ENCODE measurements at places on chromosomes 6 and 20.

DNA sequence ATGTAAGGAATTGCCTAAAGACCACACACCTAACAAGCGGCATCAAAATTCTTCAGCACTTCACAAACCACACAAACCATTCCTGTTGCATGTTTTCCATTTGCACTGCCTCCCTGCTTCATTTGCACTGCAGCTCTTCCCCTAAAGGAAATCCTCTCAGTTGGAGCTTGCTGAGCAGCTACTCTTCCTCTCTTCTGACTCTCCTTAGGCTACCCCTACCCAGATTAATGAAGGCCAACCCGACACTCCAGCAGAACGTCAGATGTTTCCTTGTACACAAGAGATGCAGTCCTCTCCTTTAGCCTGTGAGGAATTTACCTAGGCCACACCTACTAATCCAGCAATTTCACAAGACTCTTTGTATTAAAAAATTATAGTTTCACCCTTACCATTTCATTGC lies 8.1 kb downstream of the BEND6 start:
- DNase-seq: no peak

DNA sequence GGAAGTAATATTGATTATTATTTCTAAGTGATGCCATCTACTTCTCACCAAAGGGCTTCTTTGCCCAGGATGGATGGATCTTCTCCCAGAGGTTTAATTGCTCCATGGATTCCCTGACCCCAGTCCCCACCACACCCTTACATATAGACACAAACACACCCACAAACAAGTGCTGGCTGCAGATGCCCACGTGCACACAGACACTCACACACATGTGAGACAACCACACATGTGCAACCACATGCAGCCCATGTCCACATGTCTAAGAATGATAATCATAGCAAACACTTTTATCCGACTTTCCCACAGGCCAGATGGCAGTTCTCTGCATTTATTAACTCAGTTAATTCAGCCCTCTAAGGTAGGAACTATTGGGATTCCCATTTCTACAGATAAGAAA lies 44.2 kb downstream of the MAFB start:
- no peak for DNase-seq

GRCh38 chr6:33757906-33758305 lies 11.2 kb upstream of the IP6K3 start:
- no peak for DNase-seq

DNA sequence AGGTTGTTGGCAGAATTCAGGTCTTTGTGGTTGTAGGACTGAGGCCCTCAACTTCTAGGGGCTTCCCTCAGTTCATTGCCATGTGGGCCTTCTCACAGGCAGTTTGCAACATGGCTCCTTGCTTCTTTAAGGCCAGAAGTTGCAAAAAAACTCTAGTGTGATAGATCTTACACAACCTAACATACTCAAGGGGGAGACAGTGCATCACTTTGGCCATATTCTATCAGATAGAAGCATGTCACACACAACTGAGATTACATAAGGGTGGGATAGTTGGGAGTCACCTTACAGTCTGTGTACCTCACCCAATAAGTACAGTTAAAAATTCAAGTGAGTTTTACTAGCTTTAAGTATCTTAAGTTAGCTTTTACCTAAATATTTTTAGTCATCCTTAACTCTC lies 1.6 kb downstream of the SIRPD start:
- DNase-seq: no peak

GRCh38 chr20:50865591-50865990 lies 65.6 kb downstream of the ADNP start:
- no peak for DNase-seq

GRCh38 chr20:36030149-36030548 lies 61.8 kb downstream of the CNBD2 start:
- no peak for DNase-seq

- DNase-seq: peak; percentile 59
Measured at GRCh38 chr6:145633981-145634627, 101.2 kb downstream of the EPM2A start.

DNA sequence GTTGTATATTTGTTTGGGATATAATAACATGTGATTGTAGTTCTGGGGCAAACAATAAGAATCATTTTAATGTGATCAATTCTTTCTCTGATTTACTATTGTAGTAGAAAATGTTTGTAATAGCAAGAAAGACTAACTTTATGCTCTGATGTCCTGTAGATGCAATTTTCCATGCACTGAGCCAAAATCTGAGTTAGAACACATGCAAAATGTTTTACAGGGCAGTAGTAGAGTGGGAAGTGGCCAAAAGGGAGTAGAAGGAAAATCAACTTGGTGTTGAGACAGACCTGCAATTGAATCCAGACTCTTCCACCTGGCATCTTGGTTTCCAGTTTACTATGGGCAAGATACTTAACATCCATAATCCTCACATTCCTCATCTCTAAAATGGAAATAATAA lies 93.5 kb upstream of the BMP5 start:
- DNase-seq: no peak

GRCh38 chr20:37902504-37903313 lies at the start of gene VSTM2L:
Gene VSTM2L (plus strand): TSS chr20:37903127. CDS start chr20:37903351, 224 bp downstream.
- no peak for DNase-seq

DNA sequence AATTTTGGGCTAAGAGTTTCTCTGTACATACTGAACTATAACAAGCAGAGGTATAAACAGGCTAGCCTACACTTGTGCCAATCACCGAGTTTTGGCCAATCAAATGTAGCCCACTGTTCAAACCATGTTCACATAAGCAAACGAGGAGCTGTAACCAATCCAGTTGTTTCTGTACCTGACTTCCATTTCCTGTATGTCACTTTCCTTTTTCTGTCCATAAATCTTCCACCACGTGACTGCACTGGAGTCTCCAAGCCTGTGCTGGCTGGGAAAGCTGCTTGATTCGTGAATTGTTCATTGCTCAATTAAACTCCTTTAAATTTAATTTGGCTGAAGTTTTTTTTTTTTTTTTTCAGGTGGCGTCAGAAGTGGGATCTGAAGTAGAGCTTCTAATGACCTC lies 332.9 kb downstream of the RNF144B start:
- DNase-seq: no peak

GRCh38 chr6:45728674-45729073 lies 287.0 kb downstream of the CLIC5 start:
- no peak for DNase-seq

- DNase-seq: no peak
Measured at GRCh38 chr20:20051767-20052073, 546 bp downstream of the CRNKL1 start.
